Lung (tissue), 17 donors: ENCODE measurements at places on chromosomes 1 and 21. TPM values are rescaled to one million over a fixed set of nuclear protein-coding genes. Genes with fewer than 3 reads are reported as not detected.
A peak's percentile ranks its signal among the peaks of the same experiment; 100 is the strongest.

The WDR64 gene
- not detected for total RNA-seq

The LRRIQ3 gene
- 1.4 TPM for total RNA-seq

- DNase-seq = peak; percentile 96
Observed at GRCh38 chr1:94094469-94095111, 26.4 kb downstream of the ABCA4 start.

DNA sequence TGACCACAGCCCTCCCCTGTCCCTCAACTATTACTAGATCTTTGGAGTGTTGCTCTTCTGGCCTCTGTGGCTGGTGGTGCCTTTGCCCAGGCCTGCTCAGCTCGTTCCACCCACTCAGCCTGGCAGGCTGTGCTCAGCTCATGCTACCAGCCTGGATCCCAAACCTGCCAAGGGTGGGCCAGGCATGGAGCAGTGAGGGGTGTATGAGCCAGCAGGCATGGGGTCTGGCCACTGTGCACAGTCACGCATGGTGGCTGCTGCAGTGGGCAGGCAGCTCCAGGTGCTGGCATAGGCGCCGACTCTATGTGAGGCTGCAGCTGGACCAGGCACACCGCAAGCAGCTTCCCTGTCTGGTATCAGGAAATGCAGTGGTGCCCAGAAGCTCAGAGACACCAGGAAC is 449.9 kb downstream of the MATN1 start:
- no peak for DNase-seq
